Activated CD8-positive, alpha-beta memory T cell treated with anti-CD3 and anti-CD28 coated beads for 4 hours (primary cell): ENCODE measurements at places on chromosomes 4 and X.

DNA sequence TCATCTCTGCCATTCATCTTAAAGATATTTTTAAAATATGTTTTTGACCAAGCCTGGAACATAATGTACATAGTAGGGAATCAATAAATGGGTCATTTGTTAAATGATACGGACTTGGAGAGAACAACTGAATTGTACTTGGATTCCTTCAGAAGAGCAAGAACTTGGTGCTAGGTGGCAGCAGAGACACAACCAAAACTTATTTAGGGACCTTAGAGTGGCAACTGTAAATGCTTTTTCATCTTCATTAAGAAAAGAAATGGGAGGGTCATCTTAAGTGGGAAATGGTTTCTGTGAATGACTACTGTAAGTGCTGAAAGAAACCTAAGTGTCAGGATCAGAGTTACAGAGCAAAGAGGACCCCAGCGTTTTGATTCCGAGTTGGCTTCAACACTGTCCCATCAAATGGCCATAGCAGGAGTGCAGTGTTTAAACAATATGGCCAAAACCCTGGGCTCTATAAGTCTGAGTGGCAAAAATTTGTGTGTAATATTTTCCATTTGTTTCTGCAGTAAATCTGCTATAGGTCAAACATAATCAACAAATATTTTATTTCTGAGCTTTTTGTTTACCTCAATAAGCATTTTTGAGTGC lies 213.6 kb downstream of the PALLD start:
- DNase-seq, result no peak

DNA sequence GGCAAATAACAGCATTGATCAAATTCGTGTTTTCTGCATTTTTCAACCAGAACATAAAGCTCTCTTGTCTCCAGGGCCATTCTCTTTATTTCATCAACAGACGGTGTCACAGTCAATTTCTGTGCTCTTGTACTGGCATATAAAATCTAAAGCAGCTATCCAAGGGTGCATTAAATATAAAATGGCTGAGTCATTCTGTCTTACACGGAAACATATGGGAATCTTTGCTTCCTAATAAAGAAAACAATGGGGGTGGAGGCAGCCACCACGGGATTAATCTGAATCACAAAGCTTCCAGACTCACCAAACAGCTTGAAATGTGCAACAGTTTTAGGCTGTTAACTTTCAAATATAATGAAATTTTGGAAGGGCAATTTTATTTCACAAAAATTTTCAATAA lies 132.6 kb downstream of the IL15 start:
- DNase-seq, result no peak

DNA sequence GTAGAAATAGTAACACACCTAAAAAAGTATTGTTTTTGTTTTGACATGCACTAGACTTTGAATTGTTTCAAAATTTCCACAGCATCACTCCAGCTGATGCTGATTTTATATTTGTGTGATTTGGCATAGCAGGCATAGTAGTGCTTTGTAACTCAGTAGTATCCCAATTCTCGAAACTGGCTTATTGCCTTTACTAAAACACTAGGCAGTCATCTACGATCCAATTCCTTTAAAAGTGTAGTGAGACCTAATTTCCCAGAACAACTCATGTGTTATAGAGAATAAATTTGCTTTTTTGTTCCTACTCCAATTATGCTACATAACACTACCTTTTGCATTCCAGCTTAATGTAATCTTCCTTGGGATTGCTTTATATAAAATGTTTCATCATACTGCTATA lies 797.7 kb downstream of the ADGRL3 start:
- DNase-seq, result no peak

GRCh38 chrX:10010686-10011085 lies 43.5 kb downstream of the CLDN34 start:
- DNase-seq, result no peak

DNA sequence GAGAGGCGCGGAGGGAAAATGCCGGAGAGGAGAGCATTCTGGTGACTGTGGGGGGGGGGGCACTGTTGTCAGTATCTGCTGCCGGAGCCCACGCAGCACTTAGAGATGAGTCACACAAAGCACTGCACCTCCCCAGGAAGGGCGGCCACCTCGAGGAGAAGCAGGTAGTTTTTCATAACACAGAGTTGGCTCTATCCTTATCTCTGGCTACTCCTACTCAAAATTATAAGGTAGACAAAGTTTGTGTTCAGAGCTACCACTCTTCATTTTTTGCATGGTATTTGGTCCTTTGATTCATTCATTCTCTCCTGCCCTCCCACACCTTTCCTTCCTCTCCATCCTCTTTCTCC lies 76.2 kb upstream of the SCOC start:
- DNase-seq, result no peak

- no peak for DNase-seq
Measured at GRCh38 chr4:183098019-183098722, 886 bp upstream of the WWC2 start.

GRCh38 chr4:95715830-95716229 lies 124.1 kb upstream of the PDHA2 start:
- no peak for DNase-seq

DNA sequence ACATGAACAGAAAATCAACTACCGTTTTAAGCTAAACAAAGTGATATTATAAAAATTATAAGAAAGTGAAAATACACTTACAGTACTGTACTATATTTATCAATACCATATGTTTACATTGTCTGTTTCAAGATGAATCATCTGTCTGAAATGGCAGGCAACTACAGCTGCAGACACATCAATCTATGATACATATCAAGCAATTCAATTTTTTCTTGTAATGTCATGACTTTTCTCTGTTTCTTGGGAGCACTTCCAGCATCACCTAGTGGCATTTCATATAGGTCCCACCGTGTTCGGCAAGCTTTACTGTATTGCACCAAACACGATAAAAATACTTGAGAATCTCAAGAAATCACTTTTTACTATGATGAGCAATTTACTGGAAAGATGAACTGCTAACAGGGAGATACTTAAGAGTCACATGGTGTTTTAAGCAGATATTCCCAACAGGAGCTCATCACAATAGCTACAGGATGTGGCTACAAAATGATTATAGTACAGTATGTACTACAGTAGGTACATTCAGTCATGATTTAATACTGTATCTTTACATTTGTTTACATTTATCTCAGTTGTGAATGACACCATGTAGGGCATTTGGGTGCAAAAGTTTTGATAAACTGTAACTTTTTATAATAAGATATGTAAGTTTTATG lies 207.4 kb downstream of the ADAM29 start:
- no peak for DNase-seq
